ENCODE measurements at places on chromosomes 7 and 10.

DNA sequence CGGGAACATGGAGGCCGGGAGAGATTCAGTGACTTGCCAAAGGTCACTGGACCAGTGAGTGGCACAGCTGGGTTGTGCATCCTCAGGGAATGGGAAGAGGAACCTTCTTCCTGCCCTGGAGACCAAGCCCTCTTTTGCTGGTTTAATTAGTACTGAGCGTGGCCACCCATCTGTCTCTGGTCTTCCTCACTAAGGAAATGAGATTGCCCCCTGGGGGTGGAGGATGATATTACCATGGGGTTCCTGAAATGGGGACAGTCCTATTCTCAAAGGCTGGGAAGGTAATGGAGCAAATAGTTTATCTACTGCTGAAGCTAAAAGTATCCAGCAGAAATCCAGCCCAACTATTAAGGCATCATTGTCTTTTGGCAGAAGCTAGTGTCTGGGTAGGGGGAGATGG, 98.6 kb upstream of the FGFR2 start:
- peak; percentile 47 for DNase-seq

DNA sequence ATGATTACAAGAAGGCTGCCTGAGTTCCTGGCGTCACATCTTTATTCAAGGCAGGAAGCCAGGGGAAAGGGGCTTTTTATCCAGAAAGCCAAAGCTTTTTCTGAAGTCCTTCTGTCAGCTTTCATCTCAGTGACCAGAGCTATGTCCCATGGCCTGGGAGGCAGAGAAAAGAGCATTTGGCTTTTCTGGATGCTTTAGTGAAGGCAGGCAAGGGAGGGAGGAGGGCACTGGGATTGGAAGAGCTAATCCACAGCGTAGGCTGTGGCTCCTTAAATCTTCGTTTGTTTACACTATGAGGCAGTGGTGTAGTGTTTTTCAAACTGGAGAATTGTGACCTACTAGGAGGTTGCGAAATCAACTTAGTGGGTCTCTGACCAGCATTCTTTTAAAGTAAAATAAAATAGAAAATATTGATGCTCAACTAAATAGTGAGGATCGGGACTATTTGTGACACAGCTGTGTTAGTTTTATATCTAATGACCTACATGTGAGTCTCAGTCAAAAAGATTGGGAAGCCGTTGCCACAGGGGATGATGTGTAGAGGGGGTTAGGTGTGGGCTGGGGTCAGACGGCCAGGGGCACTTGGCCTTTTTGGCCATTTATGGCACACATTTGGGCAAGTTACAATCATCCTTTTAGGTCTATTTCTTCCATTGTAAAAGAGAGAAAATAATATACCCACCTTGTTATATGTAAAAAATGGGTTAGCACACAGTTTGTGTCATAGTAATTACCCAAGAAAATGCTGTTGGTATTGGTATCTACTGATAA, 14.1 kb downstream of the CRYGN start:
- no peak for DNase-seq

DNA sequence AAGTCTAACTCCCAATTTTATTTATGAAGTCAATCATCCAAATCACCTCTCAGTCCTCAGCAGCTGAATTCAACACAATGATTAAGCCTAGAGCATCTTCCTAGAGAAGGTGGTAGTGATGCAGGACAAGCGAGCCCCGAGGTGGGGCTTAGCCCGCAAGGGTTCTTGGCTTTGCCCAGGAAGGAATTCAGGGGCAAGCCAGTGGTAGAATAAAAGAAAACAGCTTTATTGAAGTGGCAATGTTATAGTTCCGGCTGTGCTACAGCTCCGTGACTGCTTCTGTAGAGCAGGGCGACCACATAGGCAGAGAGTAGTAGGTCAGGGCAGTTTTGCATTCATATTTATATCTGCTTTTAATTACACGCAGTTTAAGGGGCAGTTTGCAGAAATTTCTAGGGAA, 18.1 kb downstream of the IL2RA start:
- DNase-seq = no peak

DNA sequence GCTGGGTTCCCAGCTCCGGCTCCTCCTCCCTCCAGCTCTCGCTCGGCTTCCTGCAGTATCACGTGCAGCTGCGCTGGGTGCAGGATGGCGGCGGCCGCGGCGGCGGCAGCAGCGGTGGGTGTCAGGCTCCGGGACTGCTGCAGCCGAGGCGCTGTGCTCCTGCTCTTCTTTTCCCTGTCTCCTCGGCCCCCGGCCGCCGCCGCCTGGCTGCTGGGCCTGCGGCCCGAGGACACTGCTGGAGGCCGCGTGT, at the start of gene CNNM1:
TSS of gene CNNM1 (plus strand) at position 53 of the 250 bp plus-strand sequence. CDS start at position 85, 32 bp downstream.
- peak; percentile 23 for DNase-seq
